ENCODE measurements at places on chromosomes 6 and 20.

DNA sequence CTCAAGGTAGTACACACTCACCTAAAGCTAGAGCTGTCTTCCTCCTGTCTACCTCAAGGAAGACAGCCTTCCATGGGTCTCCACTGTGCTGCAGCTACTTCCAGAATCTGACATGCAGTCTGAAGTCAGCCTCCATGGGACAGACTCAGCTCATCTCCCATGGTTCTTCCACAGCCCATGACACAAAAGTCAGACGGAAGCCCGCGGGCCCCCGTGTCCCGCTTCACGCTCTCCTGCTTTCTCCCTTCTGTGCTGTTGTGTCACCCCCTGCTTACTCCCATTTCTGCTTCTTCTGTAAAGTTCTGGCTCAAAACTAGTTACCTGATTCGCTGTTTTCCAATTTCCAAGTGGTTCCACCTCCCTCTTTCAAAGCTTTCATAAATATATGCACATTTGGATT is 184.5 kb downstream of the SYNE1 start:
- no peak for DNase-seq

DNA sequence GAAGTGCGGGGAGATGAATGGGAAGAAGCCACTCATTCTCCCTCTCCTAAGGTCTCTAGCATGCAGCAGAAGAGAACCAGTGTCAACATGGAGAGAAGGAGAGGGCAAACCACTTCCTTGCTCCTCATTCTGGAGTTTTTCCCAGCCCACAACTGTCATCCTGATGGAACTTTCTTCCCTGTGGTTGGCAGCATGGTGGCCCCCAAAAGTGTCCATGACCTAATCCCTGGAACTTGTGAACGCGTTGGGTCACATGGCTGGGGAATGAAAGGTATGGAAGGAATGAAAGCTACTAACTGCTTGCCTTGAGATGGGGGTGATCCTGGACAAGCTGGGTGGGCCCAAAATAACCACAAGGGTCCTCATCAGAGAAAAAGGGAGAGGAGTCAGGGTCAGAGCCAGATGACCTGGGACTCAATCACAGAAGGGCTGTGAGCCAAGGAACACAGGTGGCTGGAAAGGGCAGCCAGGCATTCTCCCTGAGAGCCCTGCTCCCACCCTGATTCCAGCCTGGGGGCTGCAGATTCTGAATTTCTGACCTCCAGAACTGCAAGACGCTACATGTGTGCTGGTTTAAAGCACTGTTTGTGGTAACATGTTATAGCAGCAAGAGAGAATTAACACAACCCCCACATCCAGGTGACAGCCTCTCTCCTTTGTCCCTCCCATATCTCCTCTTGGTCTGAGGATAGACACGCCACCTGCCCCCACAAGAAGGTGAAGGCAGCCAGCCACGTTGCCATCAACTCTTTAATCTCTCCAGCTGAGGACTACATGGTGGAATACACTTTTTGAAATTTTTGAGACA is 63.2 kb downstream of the PYGB start:
- DNase-seq = no peak

- no peak for DNase-seq
Observed at GRCh38 chr6:63573899-63574553, 1.7 kb downstream of the LOC128125822 start.

DNA sequence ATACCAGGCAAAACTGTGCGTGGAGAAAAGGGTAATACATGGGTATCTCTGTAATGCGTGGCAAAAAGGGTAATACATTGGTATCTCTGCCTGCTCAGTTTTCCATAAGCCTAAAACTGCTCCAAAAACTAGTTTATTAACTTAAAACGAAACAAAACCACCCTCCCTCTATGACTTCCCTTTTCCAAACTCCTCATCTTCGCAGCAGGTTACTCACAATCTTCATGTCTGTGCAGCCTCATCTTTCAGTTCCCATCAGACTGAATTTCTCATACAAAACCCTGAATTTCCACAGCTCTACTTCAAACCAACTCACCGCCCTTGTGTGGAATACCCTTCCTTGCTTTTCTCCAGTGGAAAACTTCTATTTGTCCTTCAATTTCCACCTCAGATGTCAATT is 199.4 kb downstream of the PHACTR1 start:
- DNase-seq = no peak

- DNase-seq = no peak
Observed at GRCh38 chr6:70309243-70309642, 6.4 kb upstream of the COL9A1 start.

- no peak for DNase-seq
Observed at GRCh38 chr6:45791211-45792168, 224.2 kb downstream of the CLIC5 start.

DNA sequence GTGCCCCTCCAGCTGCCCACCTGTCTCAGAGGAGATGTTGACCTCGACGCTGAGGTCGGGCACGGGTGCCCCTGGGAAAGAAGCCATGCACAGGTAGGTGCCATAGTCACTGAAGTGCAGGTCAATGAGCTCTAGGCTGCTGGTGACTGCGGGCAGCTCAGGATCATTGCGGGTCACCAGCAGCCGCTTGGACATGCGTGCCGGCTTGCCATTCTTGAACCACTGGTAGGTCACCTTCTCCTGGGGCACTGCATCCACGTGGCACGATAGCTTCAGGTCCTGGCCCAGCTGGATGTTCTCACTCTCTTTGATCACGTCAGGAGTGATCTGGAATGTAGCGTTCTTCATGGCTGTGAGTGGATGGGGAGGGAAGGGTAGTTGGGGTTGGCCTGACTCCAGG is 45.7 kb downstream of the MDGA1 start:
- no peak for DNase-seq

DNA sequence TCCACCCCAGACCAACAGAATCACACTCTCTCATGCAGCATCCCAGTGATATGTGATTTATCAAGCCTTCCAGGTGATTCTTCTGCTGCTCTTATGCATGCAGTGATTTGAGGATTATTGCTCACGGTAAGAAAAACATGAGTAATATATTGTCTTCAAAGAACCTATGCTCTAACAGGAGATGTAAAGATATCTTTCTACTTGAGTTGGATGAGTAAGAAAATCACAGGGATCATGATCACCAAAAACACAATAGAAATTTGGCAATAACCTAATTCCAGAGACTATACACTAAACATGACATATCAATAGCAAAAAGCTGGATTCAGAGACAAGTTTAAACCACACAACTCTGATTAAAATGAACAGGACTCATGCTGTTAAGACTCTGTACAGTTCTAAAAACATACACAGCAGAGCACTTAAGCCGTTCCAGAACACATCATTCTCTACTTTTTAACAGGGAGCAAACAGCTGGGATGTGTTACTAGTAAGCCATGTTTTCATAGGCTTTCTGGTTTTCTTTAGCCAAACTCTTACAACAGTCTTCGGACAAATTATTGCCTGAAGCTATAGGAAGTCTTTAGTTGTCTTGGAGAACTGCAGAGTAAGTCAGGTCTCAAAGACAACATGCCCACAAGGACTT is 568.6 kb downstream of the HAO1 start:
- no peak for DNase-seq

DNA sequence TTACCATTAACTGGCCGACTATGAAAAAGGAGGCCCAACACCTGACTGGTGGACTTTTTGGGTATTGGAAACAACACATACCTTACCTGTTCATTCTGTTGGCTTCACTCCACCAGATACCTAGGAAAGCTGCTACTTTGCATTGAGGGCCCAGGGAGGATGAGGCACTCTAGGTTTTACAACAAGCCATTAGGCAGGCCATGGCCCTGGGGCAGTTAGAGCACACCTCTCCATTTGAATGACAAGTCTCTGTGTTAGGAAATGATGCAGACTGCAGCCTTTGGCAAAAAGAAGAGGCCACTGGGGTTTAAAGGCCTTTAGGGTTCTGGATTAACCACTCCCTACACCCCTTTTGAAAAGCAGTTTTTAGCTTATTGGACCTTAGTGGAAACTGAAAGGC is 144.3 kb downstream of the OR2B2 start:
- no peak for DNase-seq

DNA sequence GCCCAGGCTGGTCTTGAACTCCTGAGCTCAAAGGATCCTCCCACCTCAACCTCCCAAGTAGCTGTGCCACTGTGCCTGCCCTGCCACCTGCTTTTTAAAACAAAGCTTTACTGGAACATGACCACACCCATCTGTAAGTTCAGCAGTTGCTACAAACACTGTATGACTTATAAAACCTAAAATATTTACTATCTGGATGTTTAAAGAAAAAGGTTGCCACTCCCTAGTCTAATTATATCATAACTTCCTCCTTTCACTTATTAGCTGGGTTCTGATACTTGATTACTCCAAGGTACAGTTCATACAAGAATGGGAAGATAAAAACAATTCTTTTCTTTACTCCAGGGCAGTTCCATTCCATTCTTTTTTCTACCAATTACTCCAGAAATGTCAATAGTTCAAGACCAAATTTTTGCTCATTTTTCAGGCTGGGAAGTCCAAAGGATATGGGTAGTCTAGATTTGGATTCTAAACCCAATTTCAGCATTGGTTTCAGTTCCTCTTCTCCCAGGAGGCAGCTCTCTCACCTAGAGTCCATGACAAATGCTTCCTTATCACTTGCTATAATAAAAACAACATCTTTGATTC is 63.1 kb downstream of the SEC63 start:
- no peak for DNase-seq

- DNase-seq = no peak
Observed at GRCh38 chr6:127832381-127832780, 68.5 kb downstream of the THEMIS start.

- no peak for DNase-seq
Observed at GRCh38 chr6:5084781-5085647, at the start of gene PPP1R3G. Gene PPP1R3G, plus strand, starts transcription at chr6:5085341. Its CDS starts 145 bp downstream, at chr6:5085486.

GRCh38 chr6:2231438-2231837 is 14.0 kb downstream of the GMDS start:
- DNase-seq = no peak

DNA sequence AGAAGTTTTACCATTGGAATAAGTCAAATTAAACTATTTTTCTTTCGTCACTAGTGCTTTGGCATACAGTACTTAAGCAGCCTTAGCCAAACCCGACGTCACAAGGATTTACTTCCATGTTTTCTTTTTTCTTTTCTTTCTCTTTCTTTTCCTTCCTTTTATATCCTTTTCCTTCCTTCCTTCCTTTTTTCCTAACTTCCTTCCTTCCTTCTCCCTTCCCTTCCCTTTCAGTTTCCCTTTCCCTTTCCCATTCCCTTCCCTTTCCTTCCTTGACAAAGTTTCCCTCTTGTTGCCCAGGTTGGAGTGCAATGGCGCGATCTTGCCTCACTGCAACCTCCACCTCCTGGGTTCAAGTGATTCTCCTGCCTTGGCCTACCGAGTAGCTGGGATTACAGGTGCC is 9.9 kb downstream of the ULBP3 start:
- DNase-seq = no peak

DNA sequence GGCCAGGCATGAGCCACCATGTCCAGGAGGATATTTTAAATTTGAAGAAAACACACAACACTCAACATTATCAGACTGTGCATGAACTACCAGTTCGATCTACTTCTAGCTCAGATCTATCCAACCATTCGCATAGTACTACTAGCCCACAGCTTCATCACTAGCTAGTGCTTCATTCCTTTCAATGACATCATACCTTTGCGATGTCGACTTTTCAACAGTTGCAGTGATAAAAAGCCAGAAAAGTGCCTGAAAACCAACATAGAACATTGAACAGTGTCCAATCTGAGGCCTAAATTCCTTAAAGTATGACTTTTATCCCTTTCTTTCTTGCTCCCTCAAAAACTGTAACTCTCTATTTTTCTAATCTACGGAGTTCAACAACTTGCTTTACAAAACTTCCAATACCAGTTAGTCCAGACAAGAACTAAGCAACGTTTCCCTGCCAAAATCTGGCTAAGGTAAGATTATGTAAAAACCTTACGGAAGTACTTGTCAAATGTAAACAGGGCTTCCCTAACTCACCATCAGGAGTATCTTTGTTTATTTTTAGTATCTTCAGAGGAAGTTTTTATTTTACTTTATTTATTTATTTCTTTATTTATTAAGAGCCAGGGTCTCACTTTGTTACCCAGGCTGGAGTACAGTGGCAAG is 434.0 kb upstream of the JARID2 start:
- DNase-seq = no peak

GRCh38 chr20:55977690-55978459 is 27.4 kb downstream of the CBLN4 start:
- no peak for DNase-seq

GRCh38 chr20:25249198-25249931 is 1.5 kb downstream of the PYGB start:
- DNase-seq = no peak

DNA sequence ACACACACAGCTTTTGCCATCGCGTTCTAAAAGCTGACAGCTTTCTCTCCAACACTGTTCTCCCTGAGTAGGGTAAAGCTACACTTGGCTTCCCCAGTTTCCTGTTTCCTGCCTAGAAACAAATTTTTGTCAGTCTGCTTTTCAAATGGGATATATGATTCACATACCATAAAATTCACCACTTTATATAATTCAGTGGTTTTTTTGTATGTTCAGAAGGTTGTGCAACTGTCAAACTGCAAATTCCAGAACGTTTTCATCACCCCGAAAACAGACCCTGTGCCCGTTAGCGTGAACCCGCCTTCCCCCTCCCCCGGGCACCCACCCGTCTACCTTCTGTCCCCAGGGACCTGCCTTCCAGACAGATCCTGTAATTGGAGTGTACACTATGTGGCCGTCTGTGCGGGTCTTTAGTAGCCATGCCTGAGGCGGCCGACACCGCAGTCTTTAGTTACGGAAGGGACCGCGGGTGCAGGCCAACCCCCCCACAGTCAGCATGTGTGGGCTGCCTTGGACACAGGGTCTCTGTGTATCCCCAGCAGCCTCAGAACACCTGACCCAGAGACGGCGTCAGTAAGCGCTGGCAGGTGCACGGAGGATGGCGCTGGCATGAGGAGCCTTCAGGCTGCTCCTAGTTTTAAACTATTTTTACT is 16.6 kb downstream of the HRH3 start:
- DNase-seq = no peak

DNA sequence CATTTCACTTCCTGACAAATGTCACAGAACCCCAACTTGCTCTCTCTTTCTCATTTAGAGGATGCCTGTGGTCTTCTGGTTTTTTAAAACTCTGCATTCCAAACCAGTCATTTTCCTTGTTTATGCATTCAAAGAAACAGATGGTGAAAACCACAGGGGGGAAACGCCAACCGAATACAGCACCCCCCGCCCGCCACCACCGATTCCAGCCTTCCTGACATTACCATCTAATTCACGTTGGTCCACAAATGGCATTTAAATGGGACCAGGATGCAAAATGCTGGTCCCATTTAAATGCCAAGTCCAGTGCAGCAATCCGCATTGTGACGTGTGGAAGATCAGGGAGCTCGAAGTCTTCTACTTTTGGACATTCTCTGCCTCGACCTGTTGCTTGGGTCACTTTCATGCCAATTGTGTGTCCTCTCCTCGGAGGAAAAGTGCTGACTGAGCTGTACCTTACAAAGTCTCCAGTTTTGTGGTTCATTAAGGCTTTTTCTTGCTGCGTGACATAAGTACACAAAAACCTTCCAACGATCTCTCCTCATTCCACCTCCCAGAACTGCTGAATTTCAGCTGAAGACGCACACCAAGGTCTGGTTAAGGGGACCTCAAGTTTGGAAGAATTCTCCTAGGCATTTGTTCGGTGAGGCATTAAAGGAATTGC is 35.8 kb downstream of the NEDD9 start:
- no peak for DNase-seq

Data from T-helper 1 cell (primary cell).